Stimulated activated CD8-positive, alpha-beta memory T cell treated with anti-CD3 and anti-CD28 coated beads, Interleukin-2, amount 100 ng/mL, for 48 hours (primary cell): ENCODE measurements at places on chromosomes 6 and 20.

DNA sequence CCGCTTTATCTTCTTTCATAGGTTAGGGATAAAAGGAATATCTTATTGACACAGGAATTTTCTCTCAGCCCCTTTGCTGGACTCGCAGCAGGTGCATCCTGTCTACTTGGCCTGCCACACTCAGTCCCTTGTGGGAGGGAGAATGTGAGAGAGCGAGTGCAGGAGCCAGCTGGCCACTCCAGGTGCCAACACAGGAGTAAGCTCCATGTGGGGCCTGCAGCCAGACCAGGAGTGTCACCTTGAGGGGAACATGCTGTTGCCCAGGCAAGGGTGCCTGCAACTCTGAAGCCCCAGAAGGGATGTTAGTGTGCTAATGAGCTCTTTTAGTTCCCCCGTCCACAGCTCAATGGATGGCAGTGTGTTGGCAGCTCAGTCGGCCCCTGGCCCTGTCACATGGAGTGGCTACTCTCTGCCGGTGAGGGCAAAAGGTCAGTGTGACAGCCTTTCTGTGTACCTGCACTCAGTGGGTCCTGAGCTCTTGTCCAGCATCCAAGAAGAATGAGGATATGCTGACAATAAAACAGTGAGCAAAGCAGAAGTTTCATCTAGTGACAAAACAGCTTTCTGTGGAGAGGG is 57.1 kb downstream of the CRYBG1 start:
- no peak for DNase-seq

DNA sequence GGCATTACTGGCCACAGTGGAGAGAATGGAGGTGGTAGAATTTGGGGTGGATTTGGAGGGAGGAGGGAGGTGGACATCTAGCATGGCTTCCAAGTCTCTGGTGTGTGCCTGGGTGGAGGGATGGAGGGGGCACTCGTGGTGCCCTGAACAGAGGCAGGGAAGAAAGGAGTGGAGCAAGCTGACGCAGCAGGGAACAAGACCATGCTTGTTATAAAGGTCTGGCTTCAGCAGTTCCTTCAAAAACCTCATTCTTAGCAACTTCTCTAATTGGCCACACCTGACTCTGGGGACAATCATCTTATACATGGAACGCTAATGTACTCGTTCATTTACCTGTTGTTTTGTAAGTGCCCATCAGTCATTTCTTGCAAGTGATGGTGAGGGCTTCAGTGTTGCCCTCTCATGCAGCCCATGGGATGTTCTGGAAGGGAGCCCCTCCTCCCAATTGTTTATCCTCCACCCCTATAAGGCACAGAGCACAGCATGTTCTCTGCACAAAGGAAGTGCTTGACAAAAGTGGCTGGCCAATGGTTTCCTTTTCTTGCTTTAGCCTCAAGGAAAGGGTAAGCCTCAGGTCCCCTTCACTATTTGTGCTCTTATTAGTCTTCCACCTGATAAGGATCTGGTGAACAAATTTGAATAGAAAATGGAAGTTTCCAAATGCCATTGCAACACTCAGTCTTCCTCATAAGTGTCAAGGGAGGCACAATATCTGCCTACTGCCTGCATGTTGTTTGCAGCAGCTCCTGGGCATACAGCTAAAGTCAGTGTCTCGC is 39.3 kb downstream of the GFOD1 start:
- DNase-seq = no peak

DNA sequence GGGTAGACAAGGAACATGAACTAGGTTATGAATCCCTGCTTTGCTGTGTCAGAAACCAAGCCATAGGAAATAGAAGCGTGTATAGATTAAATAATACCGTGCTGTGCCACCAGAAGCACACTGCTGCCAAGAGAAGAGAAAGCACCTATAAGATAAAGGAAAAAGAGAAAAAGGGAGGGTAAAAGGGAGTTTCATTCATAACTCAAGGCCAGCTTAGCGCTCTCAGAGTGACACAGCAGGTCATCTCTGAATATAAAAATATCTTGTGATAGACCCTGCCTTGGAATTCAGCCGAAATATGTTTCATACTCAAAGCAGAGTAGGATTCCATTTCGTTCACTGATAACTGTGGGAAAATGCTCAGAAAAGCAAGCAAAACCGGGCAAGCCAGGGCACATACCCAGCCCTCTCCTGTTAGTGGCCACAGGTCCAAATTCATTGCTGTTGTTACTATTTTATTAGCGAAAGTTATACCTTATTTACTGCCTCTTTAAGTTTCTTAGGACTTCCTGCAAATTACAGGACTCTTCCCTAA is 8.7 kb downstream of the JAG1 start:
- no peak for DNase-seq

DNA sequence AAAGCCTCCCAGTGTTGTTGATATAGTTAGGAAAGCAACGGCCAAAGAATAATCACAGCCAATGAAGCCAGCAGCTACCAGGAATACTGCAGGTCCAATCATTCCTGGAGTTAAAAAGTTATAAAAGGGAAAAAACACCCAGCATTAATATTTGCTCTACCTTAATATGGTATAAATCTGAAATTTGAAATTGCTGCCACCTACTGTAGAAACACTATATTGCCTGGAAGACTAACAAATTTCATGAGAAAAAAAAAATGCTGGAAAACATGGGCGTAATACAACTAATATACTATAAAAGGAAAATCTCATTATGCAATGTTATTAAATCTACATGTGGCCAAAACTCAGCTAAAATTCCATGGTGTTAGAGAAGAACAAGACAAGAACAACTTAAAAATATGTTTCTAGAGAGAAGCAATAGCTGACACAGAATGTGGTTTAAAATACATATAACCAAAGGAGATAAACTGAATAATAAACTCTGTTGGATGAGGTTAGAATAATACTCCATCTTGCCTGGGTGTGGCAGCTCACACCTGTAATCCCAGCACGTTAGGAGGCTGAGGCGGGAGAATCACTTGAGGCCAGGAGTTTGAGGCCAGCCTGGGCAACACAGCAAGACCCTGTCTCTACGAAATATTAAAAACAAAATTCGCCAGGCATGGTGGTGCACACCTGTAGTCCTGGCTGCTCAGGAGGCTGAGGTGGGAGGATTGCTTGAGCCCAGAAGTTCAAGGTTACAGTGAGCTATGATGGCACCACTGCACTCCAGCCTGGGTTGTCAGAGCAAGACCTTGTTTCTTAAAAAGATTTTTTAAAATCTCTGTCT is 43.1 kb downstream of the SLC17A5 start:
- DNase-seq = no peak

- DNase-seq = no peak
Measured at GRCh38 chr6:140001005-140001404, 626.6 kb upstream of the CITED2 start.

- no peak for DNase-seq
Measured at GRCh38 chr20:36666181-36666740, 20.3 kb upstream of the SLA2 start.

- no peak for DNase-seq
Measured at GRCh38 chr20:1086277-1087213, 31.9 kb upstream of the PSMF1 start.

DNA sequence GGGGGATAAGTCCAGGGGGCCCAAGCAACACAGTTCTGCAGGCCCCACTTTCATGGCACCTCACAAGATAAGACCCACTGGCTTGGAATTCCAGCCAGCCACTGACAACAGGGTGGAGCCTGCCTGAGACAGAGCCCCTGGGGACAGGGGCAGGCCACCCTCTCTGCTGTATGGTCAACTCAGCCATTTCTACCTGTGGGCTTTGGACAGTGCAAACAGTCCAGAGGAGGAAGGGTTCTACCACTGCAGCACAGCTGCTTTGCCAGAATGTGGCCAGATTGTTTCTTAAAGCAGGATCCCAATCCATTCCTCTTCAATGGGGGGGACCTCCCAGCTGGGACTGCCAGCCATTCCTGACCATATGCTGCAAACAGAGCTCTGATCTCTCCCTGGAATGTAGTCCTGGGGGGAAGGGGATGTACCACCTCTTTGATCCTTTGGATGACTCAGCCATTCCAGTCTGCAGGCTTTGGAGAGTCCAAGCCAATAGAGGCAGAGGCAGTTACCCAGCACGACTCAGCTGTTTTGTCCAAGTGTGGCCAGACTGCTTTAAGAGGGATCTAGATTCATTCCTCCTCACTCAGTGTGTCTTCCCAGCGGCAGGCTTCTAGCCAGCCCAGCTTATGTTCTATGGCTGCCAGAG is 842.2 kb downstream of the EPHA7 start:
- no peak for DNase-seq

- DNase-seq = no peak
Measured at GRCh38 chr20:21360705-21361104, 36.6 kb downstream of the NKX2-4 start.
